ENCODE measurements at places on chromosomes 12 and 14.

- DNase-seq: no peak
Observed at GRCh38 chr14:104135121-104135903, 3.1 kb upstream of the KIF26A start.

GRCh38 chr12:63276537-63277365 is 125.8 kb upstream of the AVPR1A start:
- DNase-seq: no peak

DNA sequence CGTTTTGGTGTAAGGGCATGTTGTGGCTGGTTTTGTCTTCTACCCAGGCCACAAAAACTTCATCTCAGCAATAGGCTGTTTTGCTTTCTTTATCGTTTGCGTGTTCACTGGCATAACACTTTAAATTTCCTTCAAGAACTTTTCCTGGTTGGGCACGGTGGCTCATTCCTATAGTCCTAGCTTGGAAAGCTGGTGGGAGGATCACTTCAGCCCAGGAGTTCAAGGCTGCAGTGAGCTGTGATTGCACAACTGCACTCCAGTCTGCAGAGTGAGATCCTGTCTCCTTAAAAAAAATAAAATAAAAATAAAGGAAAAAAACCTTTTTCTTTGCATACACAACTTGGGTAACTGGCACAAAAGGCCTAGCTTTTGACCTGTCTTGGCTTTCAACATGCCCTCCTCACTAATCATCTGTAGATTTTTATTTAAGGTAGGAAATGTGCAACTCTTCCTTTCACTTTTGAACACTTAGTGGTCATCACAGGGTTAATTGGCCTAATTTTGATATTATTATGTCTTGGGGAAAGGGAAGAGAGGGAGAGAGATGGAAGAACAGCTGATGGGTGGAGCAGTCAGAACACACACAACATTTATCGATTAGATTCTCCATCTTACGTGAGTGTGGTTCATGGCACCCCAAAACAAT is 78.9 kb upstream of the PSMA6 start:
- no peak for DNase-seq

- peak; percentile 40 for DNase-seq
Observed at GRCh38 chr12:131896080-131896810, 1.8 kb downstream of the ULK1 start.

- no peak for DNase-seq
Observed at GRCh38 chr14:94009767-94010166, 12.7 kb downstream of the CCDC197 start.

DNA sequence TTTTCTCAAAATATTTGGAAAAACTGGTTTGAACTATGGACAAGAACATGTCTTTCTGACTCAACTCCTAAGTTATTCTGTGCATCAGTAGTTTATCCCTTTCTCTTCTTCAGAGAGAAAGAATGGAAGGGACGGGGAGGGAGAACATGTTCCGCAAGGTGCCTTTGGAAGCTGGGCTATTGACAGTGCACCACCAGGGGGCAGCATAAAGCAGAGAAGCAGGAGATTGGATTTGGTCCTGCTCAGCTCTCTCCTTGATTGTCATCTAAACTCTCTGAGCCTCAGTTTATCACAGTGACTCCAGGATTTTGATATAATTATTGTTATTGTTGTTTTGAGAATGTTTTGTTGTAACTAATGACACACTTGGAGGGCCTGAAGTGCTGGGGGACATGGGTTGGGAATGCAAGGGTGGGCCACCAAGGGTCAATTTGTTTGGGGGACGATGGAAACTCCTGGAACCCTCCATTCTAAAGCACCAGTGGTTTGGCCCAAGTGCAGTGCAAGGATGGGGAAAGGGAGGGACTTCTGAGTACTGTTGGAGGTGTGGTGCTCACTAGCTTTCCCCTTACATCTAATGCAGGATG is 45.3 kb upstream of the ANO6 start:
- DNase-seq: peak; percentile 64

DNA sequence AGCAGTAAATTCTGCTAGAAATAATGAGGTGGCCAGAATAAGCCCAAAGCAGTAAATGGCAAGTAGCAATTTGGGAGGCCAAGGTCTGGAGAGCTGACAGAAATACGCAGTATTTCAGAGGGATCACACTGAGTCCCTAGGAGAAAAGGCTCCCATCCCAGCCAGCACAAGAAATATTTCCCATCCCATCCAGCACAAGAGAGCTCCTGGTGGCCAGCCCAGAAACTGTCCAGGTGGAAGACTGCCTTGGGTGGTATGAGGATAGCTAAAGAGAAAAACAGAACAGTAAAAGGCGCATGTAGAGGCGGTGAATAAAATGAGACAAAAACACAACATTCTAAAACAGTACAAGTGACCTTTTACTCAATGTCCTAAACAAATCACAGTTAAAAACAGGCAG is 120.7 kb downstream of the HECTD4 start:
- no peak for DNase-seq

GRCh38 chr12:71782017-71782416 is 27.4 kb downstream of the RAB21 start:
- no peak for DNase-seq

GRCh38 chr12:122825773-122826724 is 9.2 kb upstream of the HIP1R start:
- no peak for DNase-seq

GRCh38 chr14:50397390-50398188 is 908 bp upstream of the CDKL1 start:
- DNase-seq: no peak

DNA sequence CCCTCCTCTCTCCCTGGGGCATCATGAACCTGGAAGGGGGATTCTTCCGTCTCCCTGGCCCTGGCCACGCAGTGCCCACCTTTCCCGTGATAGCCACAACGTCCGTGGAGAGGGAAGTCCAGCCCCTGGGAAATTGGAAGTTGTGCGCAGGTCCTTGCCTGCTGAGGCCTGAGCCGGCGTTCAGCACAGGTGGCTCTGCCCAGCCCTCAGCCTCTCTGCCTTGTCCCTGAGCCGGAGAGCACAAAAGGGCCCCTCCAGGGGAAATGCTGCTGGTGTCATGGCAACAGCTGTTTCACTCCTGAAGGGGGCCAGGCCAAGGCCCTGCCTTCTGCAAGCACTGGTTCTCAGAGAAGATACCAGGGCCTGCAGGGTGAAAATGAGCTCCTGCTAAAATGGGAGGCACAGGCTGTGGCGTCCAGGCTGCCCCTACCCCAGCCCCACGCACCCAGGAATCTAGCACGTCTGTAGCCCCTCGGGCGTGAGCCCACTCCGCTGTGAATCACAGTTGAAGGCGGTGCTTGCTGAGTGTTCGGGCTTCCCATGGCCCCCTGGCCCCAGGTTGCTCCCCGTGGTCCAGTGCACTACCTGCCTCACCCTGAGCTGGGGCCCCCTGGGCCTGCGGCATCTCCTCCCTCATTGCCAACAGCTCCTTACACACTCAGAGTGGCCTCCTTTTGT is 149.4 kb downstream of the ADGRD1 start:
- no peak for DNase-seq

GRCh38 chr14:91918186-91918883 is 29.2 kb downstream of the FBLN5 start:
- no peak for DNase-seq

DNA sequence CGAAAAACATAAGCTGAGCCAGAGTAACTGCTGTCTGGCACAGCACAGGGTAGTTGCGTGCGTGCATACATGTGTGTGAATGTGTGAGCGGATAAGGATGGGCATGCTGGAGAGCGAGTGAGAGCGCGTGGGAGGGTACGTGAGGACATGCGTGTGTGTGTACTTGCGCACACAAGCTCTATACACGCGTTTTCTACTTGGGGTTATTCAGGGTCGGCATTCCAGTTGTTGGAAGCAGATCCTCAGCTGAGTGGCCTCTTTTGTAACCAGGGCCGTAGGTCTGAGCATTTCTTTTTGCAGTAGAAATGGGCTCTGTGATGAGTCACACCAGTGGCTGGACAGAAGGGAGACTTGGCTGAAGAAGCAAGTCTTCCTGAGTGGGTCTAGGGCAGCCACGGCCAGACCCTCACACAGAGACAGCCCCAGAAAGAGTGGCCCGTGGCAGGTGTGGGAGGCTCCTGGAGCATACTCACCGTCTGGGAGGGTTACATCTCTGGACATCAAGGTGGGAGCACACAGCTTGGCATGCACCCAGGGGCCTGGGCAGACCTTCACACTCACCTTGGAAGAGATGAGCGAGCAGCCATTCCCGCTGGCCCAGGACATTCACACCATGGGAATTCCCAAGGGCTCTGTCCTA is 78.0 kb downstream of the LRRC74A start:
- no peak for DNase-seq

DNA sequence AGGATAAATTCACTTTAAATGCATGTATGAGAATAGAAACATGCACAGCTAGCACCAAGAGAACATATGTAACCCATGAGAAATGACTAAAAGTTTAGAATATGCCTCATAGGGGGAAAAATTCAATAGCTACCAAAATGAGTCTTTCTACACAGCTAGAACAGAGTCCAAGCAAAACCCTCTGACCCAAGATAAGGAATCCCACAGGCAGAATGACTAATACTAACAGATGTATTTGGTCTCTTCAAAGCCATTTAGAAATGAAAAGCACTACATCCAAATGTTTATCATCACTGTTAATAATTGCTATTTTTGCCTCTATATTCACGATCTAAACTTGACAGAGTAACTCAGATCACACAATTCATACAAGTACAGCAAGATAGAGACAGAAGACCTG is 44.0 kb downstream of the KICS2 start:
- no peak for DNase-seq

DNA sequence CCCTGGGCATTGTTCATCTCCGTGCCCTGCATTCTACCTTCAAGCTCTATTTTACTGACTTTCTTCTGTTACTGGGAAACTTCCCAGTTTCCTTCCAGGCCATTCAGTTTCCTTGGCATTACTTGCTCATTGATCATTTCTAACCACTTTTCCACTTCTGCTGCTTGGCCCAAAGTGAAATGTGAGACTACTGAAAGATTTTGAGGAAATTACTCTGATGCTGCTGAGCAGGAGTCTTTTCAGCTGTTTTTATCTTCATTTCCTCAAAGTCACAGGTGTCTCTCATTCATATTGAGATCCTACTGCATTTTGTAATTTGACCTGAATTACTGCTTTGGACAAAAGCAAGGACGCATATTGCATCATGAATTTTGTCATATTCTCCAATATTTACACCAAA is 26.4 kb upstream of the DBX2 start:
- DNase-seq: no peak

DNA sequence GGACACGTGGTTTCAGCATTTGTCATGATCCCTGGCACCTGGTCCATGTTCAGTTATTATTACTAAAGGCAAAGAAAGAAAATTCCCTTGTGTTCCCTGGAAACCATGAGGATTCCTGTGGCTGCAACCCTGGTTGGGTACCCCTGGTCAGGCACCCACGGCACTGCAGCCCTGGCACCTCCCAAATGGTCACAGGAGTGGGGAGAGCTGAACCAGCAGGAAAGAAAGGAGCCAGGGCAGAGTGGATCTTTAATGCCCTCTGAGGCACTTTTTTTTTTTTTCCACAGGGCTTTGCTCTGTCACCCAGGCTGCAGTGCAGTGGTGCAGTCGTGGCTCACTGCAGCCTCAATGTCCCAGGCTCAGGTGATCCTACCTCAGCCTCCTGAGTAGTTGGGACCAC is 17.5 kb downstream of the CINP start:
- no peak for DNase-seq

GRCh38 chr12:14953752-14954151 is 7.6 kb downstream of the ARHGDIB start:
- DNase-seq: no peak

DNA sequence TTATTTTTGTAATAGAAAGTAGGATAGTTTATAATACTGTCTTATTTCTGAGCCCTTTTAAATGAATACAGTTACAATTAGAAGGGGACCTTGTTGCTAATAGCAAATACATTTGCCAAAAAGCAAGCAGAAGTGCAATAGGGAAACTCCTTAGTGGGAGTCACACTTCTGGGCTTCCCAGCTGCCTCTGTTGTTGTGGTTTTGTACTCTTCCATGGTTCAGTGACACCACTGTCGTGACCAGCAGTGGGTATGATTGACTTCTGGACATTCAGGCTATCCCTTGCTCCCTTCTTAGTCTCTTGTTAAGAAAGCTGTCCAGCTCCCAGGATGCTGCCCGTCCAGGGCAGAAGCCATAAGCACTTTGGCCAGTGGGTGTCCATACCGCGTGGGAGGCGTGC is 22.6 kb downstream of the TCTN1 start:
- no peak for DNase-seq

DNA sequence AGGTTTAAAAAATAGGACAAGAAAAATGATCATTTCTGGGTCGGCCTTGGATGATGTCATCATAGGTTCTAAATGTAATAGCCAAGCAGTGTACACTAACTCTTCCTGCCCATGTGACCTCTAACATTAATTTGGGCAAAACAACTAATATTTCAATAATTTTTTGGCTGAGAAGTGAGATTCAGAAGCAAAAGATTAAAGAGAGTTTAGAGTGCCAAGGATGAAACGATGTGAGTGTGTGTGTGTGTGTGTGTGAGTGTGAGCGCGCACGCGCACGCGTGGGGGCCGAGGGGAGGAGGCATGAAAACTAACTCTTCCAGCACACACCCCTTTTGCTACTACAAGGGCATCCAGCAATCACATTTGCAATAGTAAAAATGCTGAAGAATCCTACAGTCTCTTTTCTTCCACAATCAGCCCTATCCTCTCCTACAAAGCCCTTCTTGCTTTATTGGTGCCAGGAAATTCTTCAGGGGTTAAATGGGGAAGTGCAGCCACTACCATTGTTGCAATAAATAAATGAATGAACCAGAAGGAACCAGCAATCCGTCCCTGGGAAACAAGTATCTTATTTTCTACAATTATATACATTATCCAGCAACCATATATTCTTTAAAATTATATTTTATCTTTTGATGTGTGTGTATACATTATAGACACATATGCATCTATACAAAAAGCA is 52.9 kb downstream of the PEBP1 start:
- no peak for DNase-seq

DNA sequence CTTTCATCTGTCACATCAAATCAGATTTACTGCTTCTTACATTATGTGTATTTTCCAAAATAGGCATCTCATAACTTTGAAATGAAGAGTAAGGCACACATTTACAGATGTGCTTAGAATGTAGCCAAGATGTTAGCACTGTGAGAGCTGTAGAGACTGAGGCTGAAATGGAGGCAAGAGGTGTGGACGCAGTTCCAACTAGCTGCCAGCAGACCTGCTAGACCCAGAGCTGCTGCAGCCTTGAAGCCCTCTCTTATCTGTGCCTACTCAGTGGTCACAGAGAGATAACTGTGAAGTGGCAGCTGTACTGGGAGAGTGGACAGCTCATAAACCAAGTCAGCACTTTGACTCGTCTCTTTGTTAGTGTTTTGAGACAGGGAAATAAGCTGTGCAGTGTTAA is 470.9 kb downstream of the CCER1 start:
- DNase-seq: no peak

GRCh38 chr12:32124637-32125036 is 18.0 kb downstream of the BICD1 start:
- DNase-seq: no peak
